Activated T-helper 1 cell treated with Interleukin-2 at 50 U/mL for 16 hours (primary cell): ENCODE measurements at places on chromosomes 1 and 21.

DNA sequence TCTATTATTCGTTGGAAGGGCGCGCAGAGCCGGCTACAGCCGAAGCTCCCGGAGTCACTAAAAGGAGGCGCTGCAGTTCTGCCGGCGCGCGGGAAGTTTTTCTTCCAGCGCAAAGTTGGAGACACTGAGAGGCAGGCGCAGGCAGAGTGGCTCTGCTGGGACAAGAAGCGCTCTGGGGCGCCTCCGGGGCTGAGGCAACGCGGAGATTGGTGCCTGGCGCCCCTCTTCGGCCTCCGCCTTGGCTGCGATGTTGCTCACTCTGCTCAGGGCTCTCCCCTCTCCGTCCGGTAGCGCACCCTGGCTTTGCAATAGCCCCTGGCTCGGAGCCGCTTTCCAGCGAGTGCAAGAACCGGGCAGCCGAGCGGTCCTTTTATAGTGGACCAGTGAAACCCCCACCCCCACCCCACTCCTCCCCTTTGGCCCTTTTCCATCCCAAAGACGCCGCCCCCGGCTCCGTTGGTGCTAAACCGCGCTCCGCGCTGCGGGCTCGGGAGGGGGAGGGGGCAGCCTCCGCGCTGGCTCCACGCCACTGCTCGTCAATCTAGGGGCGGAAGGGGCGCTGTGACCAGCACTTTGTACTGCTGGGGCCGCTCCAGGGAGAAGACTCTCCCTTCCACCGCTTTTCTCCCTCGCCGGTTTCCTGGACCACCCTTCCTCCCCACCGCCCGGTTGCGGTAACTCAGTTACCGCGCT is at the start of gene ADAMTS1:
Gene ADAMTS1, minus strand, starts transcription at position 344 of the 693 bp plus-strand sequence. CDS start 455 bp downstream, outside the sequence.
- no peak for DNase-seq

DNA sequence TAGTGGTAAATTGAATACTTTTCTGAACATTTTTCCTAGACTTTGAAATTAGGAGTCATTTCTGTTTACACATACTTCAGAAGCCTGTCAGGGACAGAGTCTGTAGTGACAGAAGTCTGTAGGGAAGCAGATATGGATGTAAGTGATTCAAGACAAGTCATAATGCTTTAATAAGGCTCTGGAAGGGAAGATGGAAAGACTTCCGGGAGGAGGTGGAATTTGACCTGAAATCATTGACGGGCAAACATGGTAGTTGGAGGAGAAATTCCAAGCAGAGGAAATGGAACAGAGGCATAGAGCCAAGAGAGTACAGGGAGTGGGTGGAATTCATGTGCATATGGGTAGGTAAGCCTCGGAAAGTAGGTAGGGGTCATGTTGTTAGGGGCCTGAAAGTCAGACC is 22.5 kb downstream of the CAMTA1 start:
- DNase-seq = no peak

- no peak for DNase-seq
Measured at GRCh38 chr21:42112238-42112637, 41.1 kb downstream of the UMODL1 start.

- DNase-seq = no peak
Measured at GRCh38 chr1:199007423-199007822, 368.6 kb downstream of the PTPRC start.

- DNase-seq = peak; percentile 55
Measured at GRCh38 chr1:165367375-165367993, 11.0 kb upstream of the LMX1A start.

DNA sequence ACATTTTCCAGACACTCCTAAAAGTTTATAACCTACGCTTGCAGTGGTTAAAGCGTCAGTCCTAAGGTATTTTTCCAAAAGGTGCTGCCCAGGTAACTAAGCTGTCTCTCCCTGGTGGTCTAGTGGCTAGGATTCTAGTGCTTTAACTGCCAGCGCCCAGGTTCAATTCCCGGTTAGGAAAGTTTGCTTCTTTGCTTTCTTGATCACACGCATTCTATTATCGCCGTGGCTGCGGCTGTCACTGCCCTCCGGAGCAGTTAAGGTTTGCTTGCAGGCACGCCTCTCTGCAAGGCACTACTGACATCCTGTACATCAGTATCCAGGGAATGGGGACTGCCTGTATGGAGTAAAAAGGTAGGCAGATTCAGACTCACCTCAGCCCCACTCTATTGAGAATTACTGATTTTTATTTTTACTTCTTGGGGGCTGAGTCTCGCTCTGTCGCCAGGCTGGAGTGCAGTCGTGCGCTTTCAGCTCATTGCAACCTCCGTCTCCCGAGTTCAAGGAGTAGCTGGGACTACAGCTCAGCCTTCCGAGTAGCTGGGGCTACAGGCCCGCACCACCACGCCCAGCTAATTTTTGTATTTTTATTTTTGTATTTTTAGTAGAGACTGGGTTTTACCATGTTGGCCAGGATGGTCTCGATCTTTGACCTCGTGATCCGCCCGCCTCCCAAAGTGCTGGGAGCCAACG is 53.2 kb upstream of the CFAP126 start:
- DNase-seq = no peak

GRCh38 chr1:192877283-192877886 is 68.5 kb downstream of the RGS2 start:
- no peak for DNase-seq

DNA sequence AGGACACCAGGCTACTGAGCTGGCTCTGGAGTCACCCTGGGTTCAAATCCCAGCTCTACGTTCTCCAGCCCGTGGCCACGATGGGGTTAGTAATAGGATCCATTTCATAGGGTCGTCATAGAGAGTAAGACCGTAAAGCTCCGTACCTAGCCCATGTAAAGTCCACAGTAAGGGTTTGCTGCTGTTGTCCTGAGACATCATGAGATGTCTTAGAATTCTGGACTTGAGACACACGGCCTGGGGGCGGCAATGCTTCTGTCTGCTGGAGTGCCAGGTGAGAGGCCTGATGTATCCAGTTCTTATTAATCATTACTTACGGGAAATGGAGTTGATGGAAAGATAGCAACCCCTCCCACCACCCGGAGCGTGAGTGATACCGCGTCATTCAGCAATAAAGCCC is 3.6 kb downstream of the TCP10L start:
- DNase-seq = no peak

DNA sequence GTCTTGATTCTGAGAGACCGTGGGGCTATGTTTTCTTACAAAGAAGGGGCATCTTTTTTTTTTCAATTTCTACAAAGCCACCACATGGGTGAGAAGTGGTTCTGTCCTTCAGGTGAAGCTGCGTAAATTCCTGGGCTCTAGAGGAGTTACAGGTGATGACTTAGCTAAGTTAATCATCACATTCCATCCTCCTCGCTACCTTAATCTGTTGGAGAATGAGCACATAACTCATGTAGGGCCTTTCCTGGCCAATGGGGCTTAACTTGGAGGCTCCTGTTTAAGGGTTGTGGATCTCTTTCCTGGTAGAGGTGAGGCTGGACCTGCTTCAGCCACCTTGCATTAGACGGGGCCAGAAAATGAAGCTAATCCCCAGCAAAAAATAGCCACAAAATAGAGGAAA is 19.9 kb downstream of the REG4 start:
- DNase-seq = no peak

GRCh38 chr1:28807986-28808385 is 4.0 kb upstream of the OPRD1 start:
- DNase-seq = no peak

- no peak for DNase-seq
Measured at GRCh38 chr1:227185291-227185690, 133.0 kb downstream of the CDC42BPA start.

DNA sequence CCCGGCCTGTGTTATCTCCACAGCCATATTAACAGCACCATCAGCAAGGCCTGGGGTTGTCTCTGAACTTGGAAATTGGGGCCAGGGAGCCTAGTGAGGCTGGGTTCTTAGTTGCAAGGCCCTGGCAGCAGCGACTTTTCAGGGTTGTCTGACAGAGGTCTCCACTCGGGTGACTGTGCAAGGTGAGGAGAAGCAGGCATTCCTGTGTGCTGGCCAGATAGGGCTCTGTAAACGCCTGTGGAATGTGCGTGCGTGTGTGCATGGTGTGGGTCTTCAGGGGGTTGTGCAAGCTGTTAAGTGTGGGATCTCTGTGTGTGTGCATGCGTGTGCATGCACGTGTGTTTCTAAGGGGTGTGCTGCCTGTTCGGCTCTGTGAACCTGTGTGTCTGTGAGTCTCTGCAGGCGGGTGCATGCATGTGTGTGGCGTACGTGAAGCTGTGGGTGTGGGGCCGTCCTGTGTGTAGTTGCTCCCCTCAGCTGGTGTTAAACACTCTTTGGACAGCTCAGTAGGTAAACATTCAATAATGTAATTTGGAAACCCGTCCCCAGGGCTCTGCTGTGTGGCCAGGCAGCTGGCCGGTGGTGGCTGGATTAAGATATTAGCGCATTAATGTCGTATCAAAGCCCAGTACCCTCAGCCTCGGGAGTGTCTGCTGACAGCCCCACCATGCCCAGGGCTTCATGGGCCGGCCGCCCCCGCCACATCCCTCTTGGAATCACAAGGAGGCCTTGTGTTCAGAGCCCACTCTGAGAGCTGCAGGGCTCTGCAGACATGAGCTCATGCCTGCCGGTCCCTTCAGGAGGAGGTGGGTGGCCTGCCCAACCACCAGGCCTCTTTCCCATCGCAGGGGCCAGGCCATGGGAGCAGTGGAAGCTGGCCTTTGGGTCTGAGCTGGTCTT is 189.9 kb downstream of the FOXD2 start:
- DNase-seq = no peak

DNA sequence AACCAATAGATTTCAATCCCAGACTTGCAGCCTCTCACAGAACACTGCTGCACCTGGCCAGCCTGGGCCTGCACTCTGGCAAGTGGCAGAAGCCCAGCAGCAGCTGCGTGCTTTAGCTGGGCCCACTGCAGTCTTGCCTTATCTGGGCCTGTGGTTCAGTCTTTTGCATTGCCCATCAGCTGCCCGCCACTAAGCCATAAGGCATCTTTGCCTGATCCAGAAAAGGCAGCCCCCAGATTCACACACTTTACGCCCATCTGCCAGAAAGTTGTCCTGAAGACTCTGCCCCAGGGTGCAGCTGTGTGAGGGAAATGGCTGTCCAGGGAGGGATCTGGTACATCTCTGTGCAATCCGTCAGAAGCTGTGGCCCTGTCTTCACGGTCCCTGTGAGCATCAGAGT is 217.0 kb downstream of the DNAH14 start:
- DNase-seq = no peak

GRCh38 chr1:151980287-151981177 is 13.1 kb downstream of the S100A10 start:
- DNase-seq = no peak

- DNase-seq = no peak
Measured at GRCh38 chr1:18951416-18951815, 5.1 kb downstream of the IFFO2 start.

DNA sequence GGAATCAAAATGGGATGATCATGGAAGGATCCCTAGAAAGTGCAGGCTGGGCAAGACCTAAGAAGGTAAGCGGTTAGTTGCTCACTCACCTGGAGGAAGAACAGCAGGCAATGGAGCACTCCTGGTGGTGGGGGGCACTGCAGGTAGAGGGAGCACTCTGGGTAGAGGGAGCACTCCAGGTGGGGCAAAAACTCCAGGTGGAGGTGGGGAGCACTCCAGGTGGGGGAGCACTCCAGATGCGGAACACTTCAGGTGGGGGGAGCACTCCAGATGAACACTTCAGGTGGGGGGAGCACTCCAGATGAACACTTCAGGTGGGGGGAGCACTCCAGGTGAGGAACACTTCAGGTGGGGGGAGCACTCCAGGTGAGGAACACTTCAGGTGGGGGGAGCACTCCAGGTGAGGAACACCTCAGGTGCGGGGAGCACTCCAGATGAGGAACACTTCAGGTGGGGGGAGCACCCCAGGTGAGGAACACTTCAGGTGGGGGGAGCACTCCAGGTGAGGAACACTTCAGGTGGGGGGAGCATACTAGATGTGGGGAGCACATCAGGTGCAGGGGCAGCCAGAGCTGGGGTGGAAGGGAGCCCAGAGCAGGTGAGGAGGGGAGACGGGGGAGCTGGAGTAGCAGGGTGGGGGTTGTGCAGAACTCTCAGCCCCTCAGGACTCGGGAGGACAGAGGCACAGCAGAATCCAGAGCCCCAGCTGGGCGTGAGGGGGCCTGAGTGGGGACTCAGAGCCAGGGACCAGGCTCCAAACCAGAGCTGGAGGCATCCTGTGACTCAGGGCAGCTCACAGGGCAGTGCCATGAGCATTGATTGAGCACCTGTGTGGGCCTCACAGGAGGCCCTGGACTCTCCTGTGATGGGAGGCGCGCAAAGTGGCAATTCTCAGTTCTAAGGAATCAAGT is 37.7 kb upstream of the COL6A1 start:
- no peak for DNase-seq

- DNase-seq = no peak
Measured at GRCh38 chr1:235460770-235461169, 43.5 kb downstream of the B3GALNT2 start.

DNA sequence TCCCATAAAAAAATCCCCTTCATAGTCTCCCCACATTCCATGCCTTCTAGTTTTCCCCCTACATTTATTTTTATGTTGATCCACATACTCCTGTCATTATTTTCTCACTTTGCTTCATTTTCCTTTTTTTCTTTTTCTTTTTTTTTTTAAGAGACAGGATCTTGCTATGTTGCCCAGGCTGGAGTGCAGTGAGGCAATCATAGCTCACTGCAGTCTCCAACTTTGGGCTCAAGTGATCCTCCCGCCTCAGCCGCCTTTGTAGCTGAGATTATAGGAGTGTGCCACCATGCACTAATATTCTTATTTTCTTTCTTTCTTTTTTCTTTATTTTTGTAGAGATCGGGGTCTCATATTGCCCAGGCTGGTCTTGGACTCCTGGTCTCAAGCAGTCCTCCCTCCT is 7.8 kb downstream of the RNF2 start:
- DNase-seq = no peak

DNA sequence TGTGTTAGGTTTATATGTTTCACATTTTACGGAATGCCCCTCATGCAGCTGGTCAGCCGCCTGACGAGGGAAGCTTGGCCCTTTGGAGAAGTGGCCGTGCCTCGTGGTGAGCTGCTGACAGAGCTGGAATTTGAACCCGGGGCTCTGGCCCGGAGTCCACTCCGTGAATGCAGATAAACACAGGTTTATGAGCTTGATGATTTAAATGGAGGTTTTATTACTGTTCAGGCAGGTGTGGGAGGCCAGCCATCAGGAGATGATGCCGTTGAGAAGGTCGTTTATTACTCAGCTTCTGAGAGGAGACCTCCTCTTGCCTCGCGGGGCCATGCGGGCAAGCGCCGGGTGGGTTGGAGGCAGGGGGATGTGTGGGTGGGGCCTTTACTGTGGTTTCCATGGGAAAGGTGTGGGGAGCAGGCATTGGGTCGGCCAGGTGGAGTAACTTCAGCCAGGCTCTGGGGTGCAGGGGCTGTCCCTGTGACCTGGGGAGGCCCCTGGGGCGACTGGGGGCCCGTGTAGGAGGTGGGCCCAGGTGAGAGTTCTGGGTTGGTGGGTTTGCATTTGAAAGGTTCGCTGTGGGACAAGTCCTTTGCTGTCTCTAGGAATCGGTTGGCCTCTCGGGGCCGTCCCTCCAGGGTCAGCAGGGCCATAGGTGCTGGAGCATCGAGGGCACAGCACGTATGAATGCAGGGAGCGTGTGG is 22.0 kb downstream of the PRKCZ start:
- no peak for DNase-seq
